ENCODE measurements at places on chromosomes 1 and 21.

DNA sequence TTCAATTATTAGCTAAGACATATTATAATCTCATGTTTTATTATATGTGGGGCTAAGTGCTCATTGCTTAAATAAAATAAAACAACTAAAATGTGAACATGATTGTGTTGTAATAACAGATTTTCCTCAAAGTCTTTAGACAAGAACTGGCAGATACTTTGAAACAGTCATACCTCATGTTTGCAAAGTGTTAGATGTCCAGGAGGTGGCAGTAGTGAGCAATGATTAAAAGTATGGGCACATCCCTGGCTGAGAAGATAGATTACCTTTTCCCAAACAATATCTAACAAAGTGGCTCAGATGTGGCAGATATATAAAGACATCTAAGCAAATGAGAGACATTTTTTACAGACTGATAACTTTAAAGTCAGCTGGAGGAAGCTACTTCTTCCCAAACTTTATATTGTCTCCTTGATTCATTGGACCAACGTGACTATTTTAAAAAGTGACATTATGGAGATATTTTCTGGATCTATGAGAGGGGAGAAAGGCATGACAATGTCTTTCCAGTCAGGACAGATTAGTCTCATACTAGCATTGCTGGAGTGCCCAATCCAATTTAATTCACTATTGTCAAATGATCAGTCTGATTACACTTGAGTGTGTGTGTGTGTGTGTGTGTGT lies 269.8 kb downstream of the S1PR1 start:
- DNase-seq: peak; percentile 53

GRCh38 chr1:93672069-93672468 lies 9.6 kb downstream of the BCAR3 start:
- DNase-seq: peak; percentile 31

DNA sequence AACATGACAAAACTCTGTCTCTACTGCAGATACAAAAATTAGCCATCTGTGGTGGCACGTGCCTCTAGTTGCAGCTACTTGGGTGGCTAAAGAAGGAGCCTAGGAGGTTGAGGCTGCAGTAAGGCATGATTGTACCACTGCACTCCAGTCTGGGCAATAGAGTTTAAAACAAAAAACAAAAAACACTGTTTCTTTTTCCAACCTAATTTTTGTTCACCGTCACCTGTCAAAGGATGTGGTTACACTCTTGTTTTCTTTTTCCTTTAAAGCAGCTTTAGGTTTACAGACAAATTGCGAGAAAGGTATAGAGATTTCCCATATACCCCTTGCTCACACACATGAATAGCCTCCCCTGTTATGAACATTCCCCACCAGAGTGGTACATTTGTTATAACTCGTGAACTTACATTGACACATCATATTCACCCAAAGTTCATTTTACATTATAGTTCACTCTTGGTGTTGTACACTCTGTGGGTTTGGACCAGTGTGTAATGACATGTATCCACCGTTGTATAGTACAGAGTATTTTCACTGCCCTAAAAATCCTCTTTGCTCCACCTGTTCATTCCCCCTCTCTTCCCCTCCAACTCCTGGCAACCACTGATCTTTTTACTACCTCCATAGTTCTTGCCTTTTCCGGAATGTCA lies 26.2 kb downstream of the SMG7 start:
- DNase-seq: no peak

DNA sequence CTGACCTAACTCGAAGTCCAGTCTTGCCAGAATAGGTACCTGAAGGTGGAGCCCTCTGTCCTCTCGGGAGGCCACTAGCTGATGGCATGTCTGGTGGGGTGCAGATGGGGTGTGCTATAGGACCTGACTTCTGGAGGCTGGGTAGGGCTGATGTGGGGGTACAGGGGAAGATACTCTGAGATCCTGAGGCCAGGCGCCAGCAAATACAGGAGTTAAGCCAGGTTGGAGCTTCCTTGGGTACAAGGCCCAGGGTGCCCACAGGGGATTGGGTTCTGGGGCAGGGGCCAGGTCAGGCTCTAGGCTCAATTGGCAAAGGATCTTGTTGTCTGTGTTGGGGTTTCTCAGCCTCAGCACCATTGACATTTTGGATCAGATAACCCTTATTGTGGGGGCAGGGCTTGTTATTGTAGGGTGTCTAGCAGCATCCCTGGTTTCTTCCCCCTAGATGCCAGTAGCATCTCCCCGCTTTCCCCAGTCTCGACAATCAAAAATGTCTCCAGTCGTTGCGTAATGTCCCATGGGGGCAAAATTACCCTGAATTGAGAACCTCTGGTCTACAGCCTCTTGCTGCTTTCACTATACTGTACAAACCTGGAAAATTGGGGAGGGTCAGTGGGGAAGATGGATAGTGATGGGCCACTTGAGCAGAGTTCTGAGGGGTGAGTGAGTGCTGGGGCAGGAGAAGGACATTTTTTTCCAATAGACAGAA lies 9.2 kb downstream of the PTPRF start:
- DNase-seq: no peak

GRCh38 chr1:76073481-76073880 lies 1.1 kb upstream of the ST6GALNAC3 start:
- DNase-seq: no peak

DNA sequence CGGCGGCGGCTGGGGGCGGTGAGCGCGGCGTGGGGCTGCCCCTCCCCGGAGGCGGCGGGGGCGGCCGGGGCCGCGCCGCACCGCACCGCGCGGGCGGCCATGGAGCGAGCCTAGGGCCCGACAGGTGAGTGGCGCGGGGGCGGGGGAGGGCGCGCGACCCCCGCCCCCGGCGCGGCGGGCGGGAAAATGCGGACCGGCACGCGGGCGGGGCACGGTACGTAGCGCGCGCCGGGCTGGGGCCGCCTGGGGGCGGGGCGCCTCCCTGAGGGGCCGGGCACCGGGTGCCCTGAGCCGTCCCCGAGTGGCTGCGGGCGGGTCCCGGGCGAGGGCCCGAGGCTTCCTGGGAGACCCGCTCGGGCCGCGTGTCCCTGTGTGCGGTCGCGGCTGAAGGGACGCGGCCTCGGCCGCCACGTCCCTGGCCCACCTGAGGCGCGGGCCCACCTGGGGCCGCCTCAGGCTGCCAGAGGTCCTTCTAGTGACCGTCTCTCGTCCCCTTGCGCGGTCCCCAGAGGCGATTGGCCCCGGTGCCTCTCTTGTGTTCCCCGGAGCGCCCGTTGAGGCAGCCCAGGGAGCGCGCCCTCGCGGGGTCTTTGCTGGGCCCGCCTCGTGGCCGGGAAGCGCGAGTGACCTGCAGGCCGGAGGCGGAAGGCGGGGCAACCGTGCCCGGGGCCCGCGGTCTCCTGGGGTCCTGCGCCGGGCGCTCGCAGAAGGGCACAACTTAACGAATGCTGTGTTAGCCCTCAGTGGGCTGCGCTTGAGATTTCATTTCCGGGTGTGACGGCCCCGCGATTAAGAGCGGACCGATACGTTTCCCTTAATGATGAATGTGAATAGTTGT lies 500 bp downstream of the FAM20B start:
- peak; percentile 78 for DNase-seq

DNA sequence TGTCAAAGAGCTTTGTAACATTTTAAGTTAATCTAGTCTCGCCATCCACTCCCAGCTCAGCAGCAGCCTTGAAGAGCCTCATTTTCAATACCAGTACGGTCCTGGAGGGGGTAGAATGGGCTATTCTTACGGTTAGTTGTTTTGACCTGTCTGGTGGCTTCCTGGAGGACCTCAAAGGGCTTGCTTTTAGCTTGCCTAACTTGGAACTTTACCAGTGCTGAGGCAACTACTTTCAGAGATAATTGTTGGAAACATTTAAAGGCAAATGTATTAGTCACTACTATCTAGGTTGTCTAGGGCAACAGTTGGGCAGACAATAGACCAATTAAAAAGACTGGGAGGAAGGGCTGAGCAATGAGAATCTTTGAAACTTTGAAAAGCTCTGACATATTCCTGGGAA lies 56.0 kb downstream of the TTLL7 start:
- no peak for DNase-seq
